ENCODE measurements at places on chromosomes 5 and 9. TPM values are rescaled to one million over a fixed set of nuclear protein-coding genes. Genes with fewer than 3 reads are reported as not detected.

The HRCT1 gene
- total RNA-seq, result 0.30 TPM

The RHOBTB3 gene
- total RNA-seq, result 10.4 TPM

The CDC25C gene
- 10.7 TPM for total RNA-seq

The C7 gene
- not detected for total RNA-seq

The SPAAR gene
- total RNA-seq, result not detected

The TNFSF15 gene
- 0.40 TPM for total RNA-seq

The PHYHD1 gene
- not detected for total RNA-seq

The FOXE1 gene
- 4.2 TPM for total RNA-seq

The LCP2 gene
- total RNA-seq, result not detected

The FAM221B gene
- not detected for total RNA-seq

The CDH6 gene
- 0.05 TPM for total RNA-seq

The NTNG2 gene
- 3.4 TPM for total RNA-seq

The FOXI1 gene
- total RNA-seq, result not detected

The PCAT7 gene
- total RNA-seq, result 1.1 TPM

The SLC45A2 gene
- not detected for total RNA-seq

Data from A549 treated with RU486 at 1 μM for 4 hours (cell line).